ENCODE measurements at places on chromosomes 11 and 22.

DNA sequence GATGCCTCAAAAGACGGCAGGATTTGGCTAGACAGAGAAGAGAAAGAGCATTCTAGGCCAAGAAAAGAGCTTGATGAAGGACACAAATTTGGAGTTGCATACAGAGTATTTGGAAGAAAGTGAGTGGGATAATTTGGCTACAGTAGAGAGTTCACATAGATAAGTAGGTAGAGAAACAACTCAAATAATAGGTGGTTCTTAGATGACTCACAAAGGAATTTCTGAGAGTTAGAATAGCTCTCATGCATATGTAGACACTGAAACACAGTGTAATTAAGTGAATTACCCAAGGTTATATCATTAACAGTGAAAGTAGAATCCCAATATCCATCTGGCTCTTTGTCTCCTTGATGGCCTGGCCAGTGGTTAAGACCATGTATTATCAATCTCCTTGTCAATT is 228.6 kb upstream of the DDI1 start:
- no peak for DNase-seq

- no peak for DNase-seq
These were observed 46.6 kb downstream of the CWC15 start for GRCh38 chr11:94926698-94927237.

DNA sequence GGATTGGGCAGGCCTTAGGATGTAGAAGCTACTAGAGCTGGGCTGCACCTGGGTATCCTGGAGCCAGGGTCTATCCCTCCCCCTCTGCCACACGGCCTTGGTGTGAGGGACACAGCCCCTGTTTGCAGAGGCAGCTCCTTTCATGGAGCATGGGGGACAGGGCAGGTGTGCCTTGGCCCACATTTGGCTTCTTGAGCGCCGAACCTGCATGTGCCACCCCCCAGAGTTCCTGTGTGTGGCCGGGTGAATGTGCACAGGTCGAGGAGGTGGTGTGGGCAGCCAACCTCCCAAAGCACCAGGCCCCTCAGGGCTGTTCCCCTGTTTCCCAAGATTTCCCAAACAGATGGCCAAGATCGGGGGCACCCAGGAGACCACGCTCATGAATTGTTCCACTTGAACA is 7.9 kb upstream of the KCNQ1OT1 start:
- no peak for DNase-seq

- no peak for DNase-seq
These were observed 27.8 kb downstream of the LIMK2 start for GRCh38 chr22:31239771-31240370.

GRCh38 chr11:937841-938261 is 12.2 kb downstream of the AP2A2 start:
- DNase-seq = no peak

GRCh38 chr11:62508336-62509058 is 38.1 kb downstream of the AHNAK start:
- DNase-seq = peak; percentile 62
